ENCODE measurements at places on chromosomes 2 and 18.

DNA sequence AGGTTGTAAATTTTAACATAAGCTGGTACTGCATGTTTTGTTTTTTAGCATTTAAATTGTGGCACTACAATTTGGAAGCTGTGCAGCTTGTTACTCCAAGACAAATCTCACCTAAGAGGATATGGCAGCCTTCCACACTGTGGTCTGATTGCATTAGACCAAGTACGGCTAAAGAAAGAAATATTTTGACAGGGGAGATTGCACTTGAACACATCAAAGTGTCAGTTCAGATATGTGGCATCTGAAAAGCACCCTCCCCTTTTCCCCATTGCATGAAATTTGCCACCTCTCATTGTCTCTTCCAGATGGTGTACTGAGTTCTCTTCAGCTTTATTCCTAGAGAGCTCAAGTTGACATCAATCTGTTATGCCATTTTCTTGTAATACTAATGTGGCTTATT is 295.9 kb downstream of the ERBB4 start:
- DNase-seq = no peak

DNA sequence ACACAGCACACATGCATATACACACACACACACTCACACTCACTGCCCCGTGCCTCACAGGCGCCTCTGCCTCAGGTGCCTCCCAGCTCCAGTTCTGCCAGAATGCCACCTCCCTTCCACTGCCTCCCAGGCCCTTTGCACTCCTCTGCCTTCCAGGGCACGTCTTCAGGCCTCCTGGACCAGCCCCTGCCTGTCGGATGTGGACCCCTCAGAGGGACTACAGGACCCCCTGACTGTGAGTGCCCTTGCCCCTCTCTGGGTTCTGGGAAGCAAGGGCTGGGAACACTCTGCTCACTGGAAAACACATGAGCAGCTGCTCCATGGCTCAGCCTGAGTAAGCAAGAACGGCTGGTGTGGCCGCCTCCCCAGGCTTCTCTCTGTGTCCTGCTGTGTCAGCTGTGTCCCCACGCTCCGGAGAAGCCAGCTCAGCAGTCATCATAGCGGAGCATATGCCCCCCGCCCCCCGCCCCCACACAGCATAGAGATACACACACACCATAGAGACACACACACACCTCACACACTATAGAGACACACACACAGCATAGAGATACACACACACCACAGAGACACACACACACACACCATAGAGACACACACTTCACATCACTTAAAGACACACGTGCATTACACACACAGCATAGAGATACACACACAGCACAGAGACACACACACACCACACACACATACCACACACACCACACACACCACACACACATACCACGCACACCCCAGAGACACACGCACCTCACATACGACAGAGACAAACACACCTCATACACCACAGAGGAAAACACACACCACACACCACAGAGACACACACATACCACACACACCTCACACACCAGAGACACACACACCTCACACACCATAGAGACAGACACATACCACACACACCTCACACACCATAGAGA is 271.3 kb downstream of the CYRIA start:
- no peak for DNase-seq

- DNase-seq = no peak
Observed at GRCh38 chr2:95044601-95045000, 19.1 kb downstream of the MAL start.

- no peak for DNase-seq
Observed at GRCh38 chr2:111176388-111176787, 55.7 kb downstream of the BCL2L11 start.

DNA sequence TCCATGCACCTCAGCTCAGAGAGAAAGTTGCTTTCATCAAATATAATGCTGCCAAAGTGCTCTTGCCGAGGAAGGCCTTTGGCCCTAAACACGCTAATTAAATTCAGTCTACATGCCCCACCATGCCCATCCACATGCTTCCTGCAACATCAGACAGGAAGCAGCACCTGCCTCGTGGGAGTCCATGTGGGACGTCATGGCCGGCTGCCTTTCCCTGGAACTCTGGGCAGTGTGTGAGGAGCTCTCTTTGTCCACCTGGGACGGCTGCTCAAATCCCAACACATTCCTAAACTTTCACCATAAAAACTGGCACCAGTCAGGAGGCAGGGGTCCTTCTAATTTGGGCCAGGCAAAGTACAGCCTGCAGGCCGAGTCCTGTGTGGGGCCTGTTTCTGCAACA is 23.1 kb downstream of the FAM178B start:
- no peak for DNase-seq

DNA sequence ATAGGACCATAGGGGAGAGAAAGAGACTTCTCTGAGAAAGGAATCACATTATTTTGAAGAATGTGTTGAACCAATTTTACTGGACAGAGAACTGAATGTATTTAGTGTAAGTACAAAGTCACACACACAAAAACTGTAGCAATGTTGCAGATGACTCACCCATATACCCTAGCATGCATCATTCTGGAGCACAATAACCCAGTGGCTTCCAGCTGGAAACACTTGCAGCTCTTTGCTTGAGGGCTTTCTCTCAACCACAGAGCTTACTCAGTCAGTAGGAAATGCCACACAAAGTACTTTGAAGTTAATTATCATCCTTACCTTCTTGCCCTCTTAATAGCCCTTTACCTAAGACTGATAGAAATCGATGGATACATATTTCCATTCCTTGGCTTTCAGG is 760.0 kb upstream of the FSHR start:
- DNase-seq = no peak

DNA sequence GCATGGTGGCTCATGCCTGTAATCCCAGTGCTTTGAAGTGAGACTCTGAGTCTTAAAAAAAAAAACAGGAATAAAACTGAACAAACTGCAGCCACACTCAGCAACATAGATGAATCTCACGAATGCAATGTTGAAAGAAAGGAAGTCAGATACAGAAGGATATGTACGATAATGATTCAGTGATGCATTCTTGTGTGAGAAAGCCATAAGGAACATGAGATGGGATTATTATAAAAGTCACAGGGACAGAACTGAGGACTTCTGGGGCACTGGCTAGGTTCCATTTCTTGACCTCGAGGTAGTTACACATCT is 56.9 kb upstream of the SMAD2 start:
- DNase-seq = no peak

DNA sequence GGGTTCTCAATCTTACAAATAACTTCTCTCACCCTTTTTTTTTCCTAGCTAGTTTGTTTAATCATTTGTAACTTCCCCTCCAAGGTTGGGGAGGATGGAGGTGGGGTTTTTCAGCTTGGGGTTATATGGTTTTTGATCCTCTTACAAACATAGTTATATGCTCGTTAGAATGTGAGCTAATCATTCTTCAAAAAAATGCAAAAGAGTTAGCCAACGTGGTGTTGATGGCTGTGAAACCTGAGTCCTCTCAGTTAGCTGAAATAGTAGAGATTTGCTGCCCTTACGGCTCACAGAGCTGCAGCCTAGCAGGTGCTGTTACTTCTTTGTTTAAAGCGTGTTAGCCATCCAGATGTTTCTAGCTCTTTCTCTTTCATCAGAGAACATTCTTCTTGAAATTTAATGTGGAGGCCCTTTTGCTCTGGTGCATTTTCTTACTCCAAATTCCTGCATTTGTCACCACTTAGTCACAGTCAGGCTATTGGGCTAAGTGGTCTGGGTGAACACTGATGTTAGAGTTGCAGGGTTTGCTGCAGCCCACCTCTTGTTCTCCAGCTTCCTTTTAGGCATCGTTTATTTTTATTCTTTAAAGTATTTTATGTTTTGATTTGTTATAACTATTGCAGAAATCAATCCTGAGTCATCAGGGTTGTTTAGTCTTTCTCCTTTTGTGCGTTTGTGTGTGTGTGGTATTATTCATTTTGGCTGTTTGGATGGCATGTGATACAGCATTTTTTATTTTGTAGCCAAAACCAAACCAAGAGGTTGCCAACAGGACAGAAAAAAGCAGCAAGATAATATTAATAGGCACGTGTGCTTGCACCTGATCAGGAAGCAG is 41.1 kb downstream of the LIMS1 start:
- no peak for DNase-seq

GRCh38 chr2:207136874-207137273 is 28.9 kb downstream of the KLF7 start:
- no peak for DNase-seq

- no peak for DNase-seq
Observed at GRCh38 chr2:198327526-198327925, 523.1 kb downstream of the PLCL1 start.

- no peak for DNase-seq
Observed at GRCh38 chr2:177161741-177162460, 50.7 kb upstream of the HNRNPA3 start.

DNA sequence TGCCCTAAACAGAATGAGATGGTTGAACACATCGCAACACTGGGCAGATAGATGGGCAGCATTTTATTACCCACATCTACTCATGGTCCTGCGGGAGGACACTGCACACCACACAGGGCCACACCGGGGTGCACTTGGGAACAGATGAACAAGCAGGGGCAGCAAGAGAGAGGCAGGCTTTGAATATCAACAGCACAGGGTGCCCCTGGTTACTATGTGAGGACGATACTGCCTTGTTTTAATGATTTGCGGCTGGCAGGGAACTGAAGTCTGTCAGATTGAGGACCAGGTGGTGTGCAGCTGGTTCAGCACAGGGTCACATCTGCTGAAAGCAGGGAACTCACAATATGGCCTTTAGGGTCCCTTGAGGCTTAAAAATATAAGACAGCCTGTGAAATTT is 195.7 kb downstream of the PIEZO2 start:
- DNase-seq = no peak

DNA sequence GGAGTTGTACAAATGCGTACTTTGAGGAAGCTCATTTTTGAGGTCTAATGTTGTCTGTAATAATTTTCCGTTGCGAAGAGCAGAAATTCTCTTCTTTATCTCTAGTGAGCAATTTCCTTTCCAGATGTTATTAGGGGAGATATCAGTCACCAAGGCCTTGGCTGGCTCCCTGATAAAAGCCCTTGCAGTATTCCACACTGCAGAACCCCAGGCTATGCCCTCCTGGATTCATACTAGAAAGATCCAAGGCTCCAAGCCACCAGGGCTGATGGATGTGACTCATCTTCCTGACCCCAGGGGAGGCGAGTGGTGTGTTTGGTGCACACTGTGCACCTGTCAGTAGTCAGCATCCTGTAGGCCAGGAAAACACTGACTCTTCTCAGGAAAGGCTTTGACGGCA is 34.7 kb downstream of the INO80C start:
- DNase-seq = no peak

- no peak for DNase-seq
Observed at GRCh38 chr18:45724601-45725000, 620 bp downstream of the SLC14A1 start.

DNA sequence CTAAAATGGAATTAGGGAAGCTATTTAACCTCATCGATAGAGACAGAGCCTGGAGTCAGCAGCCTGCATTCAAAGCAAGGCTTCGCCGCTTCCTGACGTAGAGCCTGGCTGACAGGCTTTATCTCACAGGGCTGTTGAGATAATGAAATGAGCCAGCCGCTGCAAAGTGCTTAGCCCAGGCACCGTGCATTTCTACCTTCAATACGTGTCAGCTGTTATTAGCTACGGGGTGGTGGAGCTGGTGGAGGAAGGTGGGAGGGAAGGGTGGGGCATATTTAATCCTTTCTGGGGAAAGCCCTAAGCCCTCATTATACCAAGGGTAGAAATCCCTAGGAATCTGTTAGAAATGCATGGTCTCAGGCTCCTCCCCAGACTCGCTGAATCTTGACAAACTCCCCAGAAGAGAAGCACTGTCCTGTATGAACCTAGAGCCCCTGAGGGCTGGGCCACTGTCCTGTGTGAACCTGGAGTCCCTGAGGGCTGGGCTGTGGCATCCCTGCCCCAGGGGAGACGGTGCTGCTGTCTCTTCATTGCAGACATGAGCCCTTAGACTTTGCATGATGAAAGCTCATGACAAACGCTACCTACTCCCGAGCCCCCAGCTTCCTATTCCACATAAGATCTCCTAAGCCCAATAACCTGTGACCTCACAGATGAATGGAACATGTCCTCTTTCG is 72.4 kb downstream of the ALPK2 start:
- DNase-seq = no peak

GRCh38 chr2:224147174-224147573 is 108.1 kb upstream of the SERPINE2 start:
- no peak for DNase-seq

DNA sequence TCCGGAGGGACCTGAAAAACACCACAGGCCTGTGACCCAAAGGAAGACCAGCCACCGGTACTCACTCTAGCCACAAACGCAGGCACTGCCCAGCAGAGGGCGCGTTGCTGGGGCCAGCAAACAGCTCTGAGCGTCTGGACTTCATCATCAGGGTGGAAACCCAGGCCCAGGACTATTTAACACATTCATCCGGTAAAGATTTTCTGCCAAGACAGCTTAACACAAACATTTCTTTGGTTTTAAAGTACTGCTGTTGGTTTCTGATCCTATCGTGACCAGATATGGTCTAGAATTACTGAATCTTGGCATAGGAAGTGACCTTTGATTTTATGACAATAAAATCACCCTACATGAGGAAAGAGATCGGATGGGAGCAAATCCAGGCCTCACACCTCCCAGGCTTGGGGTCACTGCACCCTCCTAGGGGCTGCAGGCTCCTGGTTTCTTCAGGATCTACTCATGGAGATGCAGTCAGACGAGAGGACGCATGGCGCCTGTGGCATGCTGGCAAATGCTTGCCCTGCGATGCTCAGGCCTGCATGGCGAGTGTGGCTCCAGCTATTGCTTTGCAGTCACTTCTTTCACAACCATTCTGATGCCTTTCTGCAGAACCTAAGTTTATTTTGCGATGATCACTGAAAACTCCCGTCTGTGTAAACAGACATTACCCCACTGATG is 130.4 kb downstream of the COL4A4 start:
- no peak for DNase-seq

GRCh38 chr2:200863782-200864175 is 679 bp downstream of the CLK1 start:
- DNase-seq = no peak

DNA sequence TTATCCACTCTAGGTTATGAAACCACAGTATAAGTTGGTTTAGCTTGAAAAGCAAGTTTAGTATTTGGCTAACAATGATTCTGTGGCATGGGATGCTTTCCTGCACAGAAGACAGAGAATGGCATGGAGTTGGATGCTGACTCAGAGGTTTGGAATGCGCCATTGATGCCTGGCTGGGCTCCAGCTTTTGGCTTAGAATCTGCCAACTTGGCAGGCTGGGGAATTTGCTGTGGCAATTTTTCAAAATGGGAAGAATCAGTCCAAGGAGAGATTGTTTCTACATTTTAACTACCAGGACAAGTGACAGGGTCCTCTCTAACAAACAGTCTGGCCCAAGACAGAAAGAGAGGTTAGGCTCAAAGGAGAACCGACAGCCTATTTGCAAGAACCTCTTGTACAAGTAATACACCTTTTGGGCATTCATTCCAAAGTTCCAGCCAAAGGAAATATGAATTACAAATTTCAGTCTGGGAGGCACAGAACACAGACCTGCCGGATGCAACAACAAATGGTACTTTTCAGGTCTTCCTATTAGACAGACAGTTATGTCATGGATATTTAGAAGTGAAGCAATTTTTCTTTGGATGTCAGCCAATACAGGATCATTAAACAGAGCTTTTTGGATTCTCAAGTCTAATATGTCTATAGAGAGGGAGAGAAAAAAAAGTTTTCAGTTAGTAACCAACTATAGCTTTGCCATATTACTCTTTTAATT is 1027.7 kb downstream of the TMEM182 start:
- no peak for DNase-seq

- DNase-seq = no peak
Observed at GRCh38 chr18:23169673-23170044, 34.4 kb downstream of the CABLES1 start.

Data from stimulated activated CD8-positive, alpha-beta memory T cell treated with anti-CD3 and anti-CD28 coated beads, Interleukin-7, amount 100 ng/mL, for 1 hour (primary cell).